ENCODE measurements at places on chromosomes 5 and 9. TPM values are rescaled to one million over a fixed set of nuclear protein-coding genes. Genes with fewer than 3 reads are reported as not detected.

Gene SPINK7
- 0.12 TPM for polyA plus RNA-seq

Gene OR1Q1
- not detected for polyA plus RNA-seq

Gene FOXI1
- polyA plus RNA-seq: 7.0 TPM

Gene CNOT6
- 62.6 TPM for polyA plus RNA-seq

Gene PBX3
- polyA plus RNA-seq: 30.1 TPM

Gene ZNF474
- 0.71 TPM for polyA plus RNA-seq

Gene OR1N2
- polyA plus RNA-seq: not detected

Gene ADAMTSL2
- 1.3 TPM for polyA plus RNA-seq

Gene FRMD3
- polyA plus RNA-seq: 22.8 TPM

Gene ANXA1
- polyA plus RNA-seq: 30.3 TPM

Gene GRM6
- polyA plus RNA-seq: 0.46 TPM

Gene TRIM36
- 3.4 TPM for polyA plus RNA-seq

Gene CBY3
- 0.33 TPM for polyA plus RNA-seq

Gene ADAMTSL1
- 16.1 TPM for polyA plus RNA-seq

Gene TOR1A
- polyA plus RNA-seq: 43.9 TPM

Gene ADGRD2
- polyA plus RNA-seq: not detected

Gene NUTM2G
- 0.85 TPM for polyA plus RNA-seq

Gene KIF12
- polyA plus RNA-seq: 134 TPM

Gene CDC20B
- 0.69 TPM for polyA plus RNA-seq

Gene RANBP17
- 9.2 TPM for polyA plus RNA-seq

Gene MRPL36
- polyA plus RNA-seq: 44.6 TPM

Gene ABLIM3
- 0.82 TPM for polyA plus RNA-seq

Gene SGTB
- polyA plus RNA-seq: 8.6 TPM

Gene PCDHA6
- polyA plus RNA-seq: 0.33 TPM

Gene IL5
- polyA plus RNA-seq: not detected

Gene SHISAL2B
- not detected for polyA plus RNA-seq

Gene SOHLH1
- not detected for polyA plus RNA-seq

Gene IL6ST
- 143 TPM for polyA plus RNA-seq

Gene CDC25C
- polyA plus RNA-seq: 7.8 TPM

Gene TMEM174
- 15.6 TPM for polyA plus RNA-seq

Gene CDKN2A
- polyA plus RNA-seq: not detected

Gene PCDHGA7
- 2.2 TPM for polyA plus RNA-seq

Gene KCNIP1
- 13.7 TPM for polyA plus RNA-seq

Gene ADRA1B
- 2.5 TPM for polyA plus RNA-seq

Gene CD14
- 7.6 TPM for polyA plus RNA-seq

Gene PGGT1B
- 39.9 TPM for polyA plus RNA-seq

Gene PHAX
- 102 TPM for polyA plus RNA-seq

Gene KLF4
- polyA plus RNA-seq: 6.6 TPM

Gene PDZD2
- 18.3 TPM for polyA plus RNA-seq

Gene GGTA1
- 6.4 TPM for polyA plus RNA-seq

Gene CTSV
- polyA plus RNA-seq: 30.5 TPM

Gene SLC25A2
- polyA plus RNA-seq: not detected

Gene KIAA1958
- 13.6 TPM for polyA plus RNA-seq

Gene ARAP3
- 17.1 TPM for polyA plus RNA-seq

Gene PCDHB12
- polyA plus RNA-seq: 5.8 TPM

Gene WNK2
- polyA plus RNA-seq: 15.1 TPM

Gene IFNK
- not detected for polyA plus RNA-seq

Gene PSMD5
- 33.2 TPM for polyA plus RNA-seq

Gene SLC1A1
- polyA plus RNA-seq: 22.2 TPM
